NCI-H2029 (cell line): ENCODE measurements at places on chromosomes 3 and 15.
A peak's percentile ranks its signal among the peaks of the same experiment; 100 is the strongest.

- DNase-seq, result no peak
These were observed 169.7 kb upstream of the TMCO5A start for GRCh38 chr15:37764733-37765191.

- DNase-seq, result no peak
These were observed 132.4 kb downstream of the SCAPER start for GRCh38 chr15:76772776-76773175.

DNA sequence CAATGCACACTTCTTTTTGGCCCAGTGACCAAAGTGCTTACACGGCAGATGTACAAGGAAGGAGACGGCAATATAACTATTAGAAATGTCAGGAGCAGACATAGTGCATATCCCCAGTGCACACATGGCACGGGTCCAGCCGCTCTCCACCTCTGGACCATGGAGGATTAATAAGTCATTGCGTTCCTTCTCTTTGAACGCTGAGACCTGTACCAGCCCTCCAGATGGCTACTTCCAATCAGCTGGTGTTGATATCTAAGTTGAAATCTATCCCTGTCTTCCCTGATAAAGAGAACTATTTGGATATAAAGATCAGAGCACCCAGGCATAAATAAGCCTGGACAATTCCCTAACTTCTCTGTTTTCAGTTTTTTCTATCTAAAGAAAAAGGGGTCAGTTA, 212.5 kb downstream of the CADPS start:
- no peak for DNase-seq

- DNase-seq, result no peak
These were observed 32.3 kb upstream of the LEKR1 start for GRCh38 chr3:156793851-156794250.

- DNase-seq, result no peak
These were observed 212.6 kb downstream of the CDIN1 start for GRCh38 chr15:36791844-36792571.

DNA sequence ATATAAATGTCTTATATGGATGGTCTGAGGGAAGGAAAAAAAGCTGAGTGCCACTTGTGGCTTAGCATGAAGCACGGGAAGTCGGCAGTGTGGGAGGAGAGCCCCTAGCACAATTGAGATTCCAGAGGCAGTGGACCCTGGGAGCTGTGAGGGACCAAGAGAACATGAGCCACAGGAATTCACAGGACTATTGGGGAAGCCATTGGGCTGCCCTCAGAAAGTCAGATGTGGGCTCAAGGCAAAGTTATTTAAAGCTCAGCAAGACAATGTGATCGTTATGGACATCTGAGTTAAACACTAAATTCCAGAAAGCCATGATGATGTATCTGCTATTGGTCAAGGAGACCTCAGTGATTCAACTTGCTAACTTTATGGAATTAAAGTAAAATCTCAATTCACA, 380.8 kb upstream of the IL12A start:
- no peak for DNase-seq

DNA sequence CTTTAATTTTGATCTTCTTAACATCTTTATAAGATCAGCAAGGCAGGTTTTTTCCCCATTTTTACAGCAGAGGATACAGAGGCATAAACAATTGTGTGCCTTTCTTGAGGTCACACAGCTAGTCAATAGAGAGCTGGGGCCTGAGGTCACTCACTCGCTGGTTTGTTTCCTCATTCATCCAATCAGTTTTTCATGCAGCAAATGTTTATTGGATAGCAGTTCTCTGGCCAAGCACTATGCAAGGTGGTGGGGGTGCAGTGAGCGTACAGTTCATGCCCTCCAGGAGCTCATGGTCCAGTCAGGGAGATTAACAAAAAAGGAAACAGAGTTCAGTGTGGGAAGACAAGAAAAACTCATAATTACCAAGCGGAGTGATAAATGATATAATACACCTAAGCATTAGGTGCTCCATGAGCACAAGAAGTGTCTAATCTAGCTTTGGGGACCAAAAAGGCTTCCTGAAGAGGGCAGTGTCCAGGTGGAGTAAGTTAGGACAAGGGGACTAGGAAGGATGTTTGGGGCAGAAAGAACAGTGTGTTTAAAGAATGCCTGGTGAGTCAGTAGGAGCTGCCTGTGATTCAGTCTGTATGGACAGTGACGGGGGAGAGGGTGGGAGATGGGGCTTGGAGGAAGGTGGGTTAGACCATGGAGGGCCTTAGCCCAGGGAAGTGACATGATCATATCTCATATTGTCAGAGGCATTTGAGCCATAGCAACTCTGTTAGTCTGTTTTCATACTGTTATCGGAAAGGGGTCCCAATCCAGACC, 29.3 kb downstream of the MAP2K5 start:
- no peak for DNase-seq

- DNase-seq, result no peak
These were observed 244.3 kb downstream of the ULK4 start for GRCh38 chr3:41717641-41718040.

DNA sequence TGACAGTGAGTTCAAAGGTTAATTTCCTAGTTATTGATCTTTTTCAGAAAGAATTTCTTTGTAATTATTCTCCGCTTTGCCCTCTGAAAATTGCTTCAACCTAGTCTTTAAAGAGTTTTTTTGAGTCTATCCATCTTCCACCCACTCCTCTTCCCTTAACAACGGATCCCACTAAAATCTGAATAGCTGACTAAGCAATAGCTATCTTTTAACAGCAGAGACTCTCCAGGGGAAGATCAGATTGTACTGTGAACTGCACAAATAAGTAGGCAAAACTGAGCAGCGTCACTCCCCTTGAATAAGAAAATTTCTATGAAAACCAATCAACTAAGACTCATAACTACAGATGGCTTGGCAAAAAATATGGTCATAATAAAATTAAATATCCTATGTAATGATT, 127.9 kb downstream of the TUSC7 start:
- no peak for DNase-seq

- no peak for DNase-seq
These were observed at the start of gene PRR23E for GRCh38 chr3:127192576-127193232. PRR23E (plus strand) TSS chr3:127193131; CDS start chr3:127196686, 3,555 bp downstream.

DNA sequence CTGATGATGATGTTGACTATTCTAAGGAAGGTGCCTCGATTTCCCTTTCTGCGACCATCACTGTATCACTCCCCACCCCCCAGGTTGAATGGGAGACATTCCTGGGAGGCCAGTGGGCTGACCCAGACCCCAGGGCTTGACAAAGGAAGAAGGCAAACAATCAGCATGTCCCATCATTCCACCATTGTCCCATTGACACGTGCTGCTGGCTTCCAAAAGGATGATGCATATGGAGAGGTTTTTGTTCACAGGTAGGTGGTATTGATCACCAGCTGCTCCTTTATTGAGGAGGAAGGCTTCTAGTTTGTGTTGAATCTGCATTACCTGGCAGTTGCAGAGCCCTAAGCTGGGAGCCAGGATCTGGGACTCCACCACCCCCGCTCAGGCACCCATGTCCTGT, 30.4 kb downstream of the RASGRF1 start:
- no peak for DNase-seq

DNA sequence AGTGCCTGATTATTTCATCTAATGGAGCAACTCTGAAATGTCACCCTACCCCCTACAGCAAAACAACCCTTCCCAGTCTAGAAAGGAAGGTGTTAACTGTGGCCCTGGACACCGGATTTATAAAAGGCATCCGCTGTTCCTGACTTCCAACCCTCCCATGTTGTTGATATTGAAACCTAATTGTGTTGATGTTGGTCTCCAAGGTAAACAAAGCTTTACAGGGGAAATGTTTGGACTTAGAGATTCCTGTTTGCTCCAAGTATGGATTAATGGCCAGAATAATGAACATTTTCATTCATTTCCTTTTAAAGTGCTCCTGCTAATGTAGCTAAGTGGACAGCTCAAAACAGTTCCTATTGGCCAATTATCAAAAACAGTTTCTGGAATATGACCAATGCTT, 19.4 kb upstream of the LMCD1 start:
- peak; percentile 23 for DNase-seq

- DNase-seq, result no peak
These were observed 540 bp upstream of the KLHL40 start for GRCh38 chr3:42684632-42685362.

GRCh38 chr15:68679961-68680371, 101.2 kb downstream of the CORO2B start:
- no peak for DNase-seq

- no peak for DNase-seq
These were observed 677.8 kb downstream of the NTRK3 start for GRCh38 chr15:87578776-87579175.

- DNase-seq, result no peak
These were observed 153.4 kb upstream of the SMAD3 start for GRCh38 chr15:66912001-66912400.

DNA sequence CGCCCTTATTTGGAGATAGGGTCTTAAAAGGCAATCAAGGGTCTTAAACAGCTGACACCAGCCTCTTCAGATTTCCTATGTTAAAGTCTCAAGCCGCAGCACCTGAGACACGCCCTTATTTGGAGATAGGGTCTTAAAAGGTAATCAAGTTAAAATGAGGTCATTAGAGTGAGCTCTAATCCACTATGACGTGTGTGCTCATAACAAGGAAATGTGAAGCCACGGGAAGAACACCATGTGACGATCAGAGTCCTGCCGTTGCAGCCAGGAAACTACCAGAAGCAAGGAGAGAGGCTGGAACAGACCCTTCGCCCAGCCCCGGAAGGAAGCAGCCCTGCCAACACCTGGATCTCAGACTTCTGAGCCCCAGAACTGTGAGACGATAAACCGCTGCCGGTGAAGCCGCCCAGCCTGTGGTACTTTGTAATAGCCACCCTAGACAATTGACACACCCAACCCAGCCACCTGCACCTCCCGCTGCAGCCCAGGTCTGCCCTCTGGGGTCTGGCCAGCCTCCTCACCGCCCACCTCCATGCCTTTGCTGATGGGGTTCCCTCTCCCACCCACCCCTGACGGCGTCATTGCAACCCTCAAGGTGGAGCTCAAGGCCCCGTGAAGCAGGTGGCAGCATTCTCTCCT, 137.9 kb downstream of the MEGF11 start:
- DNase-seq, result peak; percentile 69

GRCh38 chr3:17140670-17141505, 256.1 kb downstream of the PLCL2 start:
- DNase-seq, result no peak

DNA sequence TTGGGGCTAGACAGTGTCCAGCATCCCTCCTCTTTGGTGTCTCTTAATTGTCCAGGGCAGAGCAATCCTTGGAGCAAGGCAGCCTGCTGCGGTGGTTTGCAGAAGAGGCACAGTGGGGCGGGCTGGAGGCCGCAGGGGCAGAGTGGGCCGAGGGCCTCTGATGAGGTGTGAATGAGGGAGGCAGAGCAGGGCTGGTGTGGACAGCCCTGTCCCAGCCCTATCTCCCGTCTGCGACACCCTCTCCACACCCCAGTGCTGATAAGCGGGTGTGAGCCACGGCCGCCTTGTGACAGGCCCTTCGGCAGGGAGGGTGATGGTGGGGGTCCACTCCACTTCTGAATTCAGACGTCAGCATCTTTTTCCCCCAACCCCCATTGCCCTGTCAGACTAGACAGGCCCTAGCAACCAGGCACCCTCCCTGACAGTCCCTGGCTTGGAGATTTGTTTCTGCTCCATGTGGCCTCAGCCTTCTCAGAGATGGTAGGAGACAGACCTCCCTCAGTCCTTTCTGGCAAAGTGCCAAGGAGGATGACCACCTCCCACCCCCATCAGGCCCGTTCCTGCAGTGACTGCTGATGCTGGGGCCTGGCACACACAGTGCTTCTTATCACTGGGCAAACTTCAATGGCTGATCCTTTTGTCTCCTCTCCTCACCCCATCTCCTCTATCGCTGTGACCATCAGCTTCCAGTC, 37.3 kb downstream of the EXOG start:
- DNase-seq, result no peak

DNA sequence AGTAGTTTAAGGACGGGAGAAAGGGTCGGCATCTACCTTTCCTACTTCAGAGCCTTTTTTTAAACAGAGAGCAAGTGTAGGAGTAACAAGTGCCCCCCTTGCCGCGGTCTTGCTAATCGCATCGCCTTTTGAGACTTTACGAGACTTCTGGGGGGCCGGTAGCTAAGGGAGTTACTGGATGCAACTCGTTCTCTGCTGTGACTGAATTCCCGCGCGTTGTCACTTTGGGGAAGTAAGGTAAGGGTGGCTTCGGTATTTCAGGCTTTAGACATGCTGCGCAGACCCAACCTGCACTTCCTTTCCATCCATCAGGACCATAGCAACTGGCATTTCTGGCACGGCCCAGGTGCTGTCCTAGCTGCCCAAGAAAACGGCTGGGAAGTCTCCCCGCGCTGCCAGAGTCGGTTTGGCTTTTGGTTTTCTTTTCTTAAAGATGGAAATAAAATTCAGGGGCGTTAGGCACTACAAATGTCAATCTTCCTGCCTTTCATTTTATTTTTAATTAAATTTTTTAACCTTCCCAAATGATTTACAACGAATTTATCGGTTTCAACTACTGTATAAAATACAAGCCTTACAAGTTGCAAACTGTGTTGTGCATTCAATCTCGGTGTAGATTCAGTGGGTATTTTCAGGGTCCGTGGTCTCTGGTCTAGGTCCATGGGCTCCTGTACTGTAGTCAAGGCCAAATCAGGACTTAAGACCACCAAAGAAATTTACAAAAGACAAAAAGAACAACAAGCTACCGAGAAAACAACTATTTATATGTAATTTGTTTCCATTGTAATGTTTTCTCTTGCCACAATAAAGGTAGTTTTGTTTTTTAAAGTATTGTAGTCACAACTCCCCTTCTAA, 3.5 kb downstream of the MECOM start:
- no peak for DNase-seq

GRCh38 chr3:32951410-32951811, at the start of gene CCR4:
CCR4 (plus strand) TSS chr3:32951644; CDS start chr3:32953423, 1,779 bp downstream.
- DNase-seq, result no peak

DNA sequence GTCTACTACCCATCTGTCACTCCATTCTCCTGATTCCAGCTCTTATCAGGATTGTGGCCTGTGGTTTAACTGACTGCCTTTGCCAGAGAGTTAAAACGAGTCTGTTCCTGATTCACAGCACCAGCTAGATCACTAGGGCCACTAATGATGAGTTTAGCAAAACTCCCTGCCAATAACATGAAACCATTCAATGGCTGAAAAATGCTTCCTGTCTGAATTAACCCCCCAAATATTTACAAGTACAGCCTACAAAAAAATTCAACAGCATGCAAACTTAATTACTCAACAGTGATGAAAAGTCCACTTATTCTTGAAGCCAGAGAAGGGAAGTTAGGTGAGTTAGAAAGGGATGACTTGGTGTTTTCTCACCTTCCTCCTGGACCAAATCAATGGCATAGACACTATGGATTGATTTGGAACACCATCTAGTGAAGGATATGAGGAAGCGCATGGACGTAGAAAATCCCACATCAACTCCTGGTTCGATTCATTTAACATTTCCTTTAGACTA, 141.4 kb downstream of the TGFBR2 start:
- DNase-seq, result no peak

- DNase-seq, result no peak
These were observed 4.5 kb downstream of the IL17RB start for GRCh38 chr3:53850895-53851294.

- no peak for DNase-seq
These were observed 465.0 kb upstream of the ROBO1 start for GRCh38 chr3:80232760-80233159.

- no peak for DNase-seq
These were observed 268.6 kb upstream of the MEIS2 start for GRCh38 chr15:37368961-37369360.

GRCh38 chr3:81470524-81471278, 290.7 kb downstream of the GBE1 start:
- no peak for DNase-seq

- DNase-seq, result no peak
These were observed 12.2 kb downstream of the RNF123 start for GRCh38 chr3:49701388-49702077.

GRCh38 chr15:59367022-59367451, 5.6 kb downstream of the MYO1E start:
- DNase-seq, result no peak
